ENCODE measurements at places on chromosomes 7 and 10. TPM values are rescaled to one million over a fixed set of nuclear protein-coding genes. Genes with fewer than 3 reads are reported as not detected.

DNA sequence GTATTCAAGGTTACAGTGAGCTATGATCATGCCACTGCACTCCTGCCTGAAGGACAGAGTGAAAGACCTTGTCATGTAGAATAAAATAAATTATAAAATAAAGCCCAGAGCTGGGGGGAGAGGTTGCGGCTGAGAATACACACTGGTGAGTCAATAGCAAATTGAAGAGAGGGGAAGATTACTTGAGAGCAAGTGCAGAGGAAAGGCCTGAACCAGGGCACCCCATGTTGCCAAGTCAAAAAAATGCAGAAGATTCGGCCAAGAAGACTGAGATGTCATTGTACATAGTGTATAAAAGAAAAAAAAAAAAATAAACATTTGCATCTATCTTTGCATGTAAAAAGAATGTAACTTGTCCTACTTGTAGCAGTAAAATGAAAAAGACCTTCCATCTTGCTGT, 32.5 kb downstream of the RHEB start:
- H3K27me3 ChIP-seq, result no peaks in the 10 kb centered on the region
- no peak for DNase-seq
- no peak overlapping the region for H3K27ac ChIP-seq
- H3K4me1 ChIP-seq, result peaks cover 3% of the 10 kb centered on the region
- H3K36me3 ChIP-seq, result peaks cover 34% of the 10 kb centered on the region

- H3K36me3 ChIP-seq, result no peaks in the 10 kb centered on the region
- H3K4me3 ChIP-seq, result peak overlapping the region; percentile 68
- peaks cover 52% of the 10 kb centered on the region for H3K27me3 ChIP-seq
- no peak overlapping the region for H3K27ac ChIP-seq
- DNase-seq, result peak; percentile 57
Measured at GRCh38 chr10:116274064-116274904, 1.3 kb upstream of the GFRA1 start.

- H3K27me3 ChIP-seq, result no peaks in the 10 kb centered on the region
- H3K27ac ChIP-seq, result no peak overlapping the region
- H3K36me3 ChIP-seq, result peaks cover 15% of the 10 kb centered on the region
- H3K4me1 ChIP-seq, result no peaks in the 10 kb centered on the region
- H3K4me3 ChIP-seq, result no peak overlapping the region
Measured at GRCh38 chr7:75951506-75951905, 36.6 kb downstream of the POR start.

GRCh38 chr10:78211561-78212051, 177.9 kb downstream of the RPS24 start:
- H3K4me1 ChIP-seq, result no peaks in the 10 kb centered on the region
- H3K4me3 ChIP-seq, result no peak overlapping the region
- H3K27me3 ChIP-seq, result no peaks in the 10 kb centered on the region
- H3K36me3 ChIP-seq, result no peaks in the 10 kb centered on the region
- no peak overlapping the region for H3K27ac ChIP-seq
- no peak for DNase-seq

DNA sequence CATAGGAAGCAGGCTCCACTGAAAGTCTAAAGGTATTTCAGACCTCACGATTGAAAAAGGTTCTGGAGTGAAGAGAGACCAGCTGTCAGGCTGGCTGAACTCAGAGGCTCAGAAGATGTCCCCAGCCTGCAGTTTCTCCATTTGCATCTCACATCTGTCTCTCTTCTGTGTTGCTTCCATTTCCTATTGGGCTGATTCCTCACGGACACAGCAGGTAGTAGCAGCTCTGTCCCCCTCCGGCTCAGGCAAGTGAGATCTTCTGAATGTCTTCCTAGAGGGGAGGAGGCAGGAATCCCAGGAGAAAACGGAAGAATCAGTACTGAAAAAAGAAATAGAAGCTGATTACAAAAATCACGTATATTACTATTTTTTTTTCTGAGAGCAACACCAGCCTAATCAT, 274.1 kb upstream of the COBL start:
- no peaks in the 10 kb centered on the region for H3K36me3 ChIP-seq
- H3K4me1 ChIP-seq, result no peaks in the 10 kb centered on the region
- DNase-seq, result peak; percentile 73
- no peak overlapping the region for H3K4me3 ChIP-seq
- H3K27me3 ChIP-seq, result no peaks in the 10 kb centered on the region
- no peak overlapping the region for H3K27ac ChIP-seq

Gene NUTM2B
- 0.07 TPM for total RNA-seq

Gene SMKR1
- 0.35 TPM for total RNA-seq

DNA sequence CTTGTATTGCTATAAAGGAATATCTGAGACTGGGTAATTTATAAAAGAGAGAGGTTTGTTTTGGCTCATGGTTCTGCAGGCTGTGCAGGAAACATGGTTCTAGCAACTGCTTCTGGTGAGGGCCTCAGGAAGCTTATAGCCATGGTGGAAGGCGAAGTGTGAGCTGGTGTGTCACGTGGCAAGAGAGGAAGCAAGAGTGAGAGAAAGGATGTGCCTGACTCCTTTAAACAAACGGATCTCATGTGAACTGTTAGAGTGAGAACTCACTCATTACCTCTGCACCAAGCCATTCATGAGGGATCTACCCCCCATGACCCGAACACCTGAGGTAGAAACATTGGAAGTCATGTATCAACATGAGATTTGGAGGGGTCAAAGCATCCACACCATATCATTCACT, 7.7 kb upstream of the ITPRIP start:
- no peak for DNase-seq
- H3K4me3 ChIP-seq, result no peak overlapping the region
- H3K27me3 ChIP-seq, result no peaks in the 10 kb centered on the region
- H3K4me1 ChIP-seq, result peaks cover 8% of the 10 kb centered on the region
- H3K36me3 ChIP-seq, result no peaks in the 10 kb centered on the region

Gene SPDYE2
- not detected for total RNA-seq

Gene LBX1
- not detected for total RNA-seq

DNA sequence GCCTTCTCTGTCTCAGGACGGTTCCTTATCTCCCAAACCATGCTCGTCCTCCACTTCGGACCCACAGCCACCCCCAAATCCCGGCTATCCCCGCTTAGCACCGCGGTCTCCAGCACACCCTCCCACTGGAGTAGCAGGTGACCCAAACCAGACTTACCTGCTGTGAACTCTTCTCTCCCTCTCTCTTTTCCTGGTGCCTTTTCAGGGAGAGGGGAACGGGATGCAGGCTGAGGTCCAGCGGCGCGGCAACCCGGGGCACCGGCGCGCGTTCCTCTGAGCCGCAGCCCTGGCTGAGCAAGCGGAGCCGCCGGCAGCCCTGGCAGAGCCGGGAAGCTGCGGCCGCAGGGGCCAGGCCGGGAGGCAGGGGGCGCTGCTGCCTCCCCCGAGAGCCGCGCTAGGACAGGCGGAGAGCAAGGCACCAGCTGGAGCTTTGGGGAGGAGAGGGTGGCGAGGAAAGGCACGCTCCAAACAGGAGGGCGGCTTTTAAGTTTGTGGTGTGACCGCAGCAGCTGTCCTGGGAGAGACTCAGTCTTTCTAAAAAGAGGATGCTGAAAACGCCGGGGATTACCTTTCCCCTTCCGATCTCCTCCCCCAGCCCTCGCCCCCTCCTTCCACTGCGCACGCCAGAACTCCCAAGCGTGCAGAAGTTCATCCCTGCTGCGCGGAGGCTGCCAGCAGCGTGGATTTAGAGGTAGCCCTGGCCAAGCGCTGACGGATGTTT, at the start of gene SEMA3D:
TSS of gene SEMA3D (minus strand) at position 536 of the 721 bp plus-strand sequence. CDS start 65,165 bp downstream, outside the sequence.
- peak within 1 kb of the TSS; percentile 83 for H3K4me3 ChIP-seq
- H3K4me1 ChIP-seq, result no peaks in the 10 kb centered on the region
- no peak within 1 kb of the TSS for H3K27ac ChIP-seq
- peak; percentile 89 for DNase-seq

Gene COPS6
- 144 TPM for total RNA-seq

DNA sequence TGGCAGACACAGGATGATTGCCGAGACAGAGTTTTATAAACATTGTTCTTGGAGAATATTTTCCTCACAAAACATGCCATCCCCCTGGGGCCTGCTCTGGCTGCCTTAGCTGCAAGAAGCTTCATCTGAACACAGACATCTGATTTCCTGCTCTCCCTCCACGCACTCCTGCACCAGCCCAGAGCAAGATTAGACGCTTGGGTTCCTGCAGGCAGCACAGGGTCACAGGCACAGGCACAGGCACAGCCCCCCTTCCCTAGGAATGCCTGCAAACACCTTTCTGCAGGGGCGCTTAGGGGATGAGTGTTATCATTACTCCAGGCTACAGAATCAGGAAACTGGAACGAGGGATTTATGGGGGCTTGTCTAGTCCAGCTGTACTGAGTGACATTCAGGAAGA, 450.3 kb downstream of the GRID1 start:
- no peak overlapping the region for H3K27ac ChIP-seq
- no peaks in the 10 kb centered on the region for H3K36me3 ChIP-seq
- H3K4me3 ChIP-seq, result no peak overlapping the region
- no peak for DNase-seq

DNA sequence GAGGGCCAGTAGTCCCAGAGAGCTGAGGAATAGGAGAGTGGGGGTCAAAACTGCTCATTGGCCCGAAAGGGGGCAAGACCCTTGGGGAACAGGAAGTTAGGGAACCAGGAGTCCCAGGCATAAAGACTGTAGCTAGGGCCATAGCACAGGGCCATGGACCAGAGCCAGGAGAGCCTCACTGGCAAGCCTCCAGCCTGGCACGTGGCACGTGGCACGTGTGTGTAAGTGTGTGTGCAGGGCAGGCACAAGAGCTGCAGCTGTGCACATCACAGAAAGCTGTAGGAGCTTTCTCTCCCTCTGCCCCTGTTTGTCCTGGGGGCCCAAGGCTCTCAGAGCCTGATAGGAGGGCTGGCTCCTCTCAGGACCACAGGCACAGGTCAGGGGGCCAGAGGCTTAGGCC, 47.8 kb upstream of the SLF2 start:
- peaks cover 11% of the 10 kb centered on the region for H3K27me3 ChIP-seq
- no peak overlapping the region for H3K27ac ChIP-seq
- H3K4me1 ChIP-seq, result no peaks in the 10 kb centered on the region
- DNase-seq, result no peak

GRCh38 chr10:44925224-44925623, 14.1 kb downstream of the TMEM72 start:
- H3K4me3 ChIP-seq, result no peak overlapping the region
- peak; percentile 89 for DNase-seq
- H3K27me3 ChIP-seq, result no peaks in the 10 kb centered on the region
- H3K27ac ChIP-seq, result no peak overlapping the region
- H3K36me3 ChIP-seq, result no peaks in the 10 kb centered on the region

Gene VWDE
- 15.9 TPM for total RNA-seq

Gene BTRC
- total RNA-seq, result 20.9 TPM

GRCh38 chr10:44980309-44981171, 1.9 kb upstream of the DEPP1 start:
- peaks cover 9% of the 10 kb centered on the region for H3K4me1 ChIP-seq
- DNase-seq, result no peak
- H3K27ac ChIP-seq, result no peak overlapping the region
- no peak overlapping the region for H3K4me3 ChIP-seq
- H3K27me3 ChIP-seq, result no peaks in the 10 kb centered on the region

DNA sequence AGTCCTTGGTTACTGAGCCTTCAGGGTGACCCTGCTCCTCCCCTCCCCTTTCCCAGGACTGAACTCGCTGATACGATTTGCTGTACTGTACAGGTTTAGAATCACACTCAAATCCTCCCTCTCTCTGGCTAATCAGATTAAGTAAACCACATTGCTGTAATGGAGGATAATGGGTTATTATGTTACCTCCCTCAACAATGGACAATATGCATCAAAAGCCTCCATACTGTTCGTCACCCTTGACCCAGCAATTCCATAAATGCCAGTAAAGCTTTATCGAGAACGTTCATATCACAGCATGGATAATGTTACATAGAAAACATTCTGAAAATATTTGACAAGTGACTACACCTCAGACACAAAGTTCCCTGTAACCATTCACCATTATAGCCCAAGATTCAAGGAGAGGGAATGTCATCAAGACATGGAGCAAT, 61.7 kb downstream of the FAM107B start:
- no peaks in the 10 kb centered on the region for H3K4me1 ChIP-seq
- DNase-seq, result no peak
- no peaks in the 10 kb centered on the region for H3K36me3 ChIP-seq
- no peak overlapping the region for H3K4me3 ChIP-seq

DNA sequence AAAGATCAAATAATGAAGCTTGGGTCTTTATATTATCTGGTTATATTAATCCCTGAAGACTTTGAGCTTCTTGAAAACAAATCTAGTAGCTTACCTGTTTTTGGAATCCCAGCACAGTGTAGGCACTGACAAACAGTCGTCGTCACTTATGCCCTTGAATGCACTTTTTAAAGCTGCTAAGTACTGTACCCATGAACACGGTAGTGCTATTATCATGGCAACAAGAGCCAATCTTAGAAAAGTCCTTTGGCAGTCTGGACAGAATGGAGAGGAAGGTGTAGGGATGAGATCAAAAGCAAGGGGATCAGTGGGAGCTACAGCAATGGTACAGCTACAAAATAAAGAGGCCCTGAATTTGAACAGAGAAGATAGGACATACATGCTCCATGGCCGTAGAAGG, 9.4 kb downstream of the SLC25A13 start:
- no peaks in the 10 kb centered on the region for H3K27me3 ChIP-seq
- H3K4me1 ChIP-seq, result peaks cover 13% of the 10 kb centered on the region
- no peak for DNase-seq
- no peak overlapping the region for H3K27ac ChIP-seq
- H3K36me3 ChIP-seq, result peaks cover 2% of the 10 kb centered on the region
- H3K4me3 ChIP-seq, result no peak overlapping the region

DNA sequence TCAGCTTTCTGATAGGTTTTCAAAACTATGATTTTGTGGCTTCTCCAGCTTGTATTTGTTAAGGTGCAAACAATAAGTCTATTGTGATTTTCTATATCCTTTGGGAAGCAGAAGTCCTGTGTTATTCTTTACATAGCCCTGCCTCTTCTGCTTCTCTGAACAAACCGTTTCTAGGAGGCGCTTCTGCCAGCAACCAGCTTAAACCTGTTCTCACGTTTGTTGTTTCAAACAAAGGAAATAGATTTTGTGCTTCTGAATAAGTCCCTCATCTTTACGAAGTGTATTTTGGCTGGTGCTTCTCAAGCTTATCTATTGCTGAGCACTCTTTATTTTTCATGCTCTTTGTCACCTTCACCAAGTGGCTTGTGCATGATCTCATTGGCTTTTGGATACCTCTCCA, 61.0 kb downstream of the VTI1A start:
- H3K36me3 ChIP-seq, result no peaks in the 10 kb centered on the region
- H3K4me3 ChIP-seq, result no peak overlapping the region
- H3K27ac ChIP-seq, result no peak overlapping the region
- H3K4me1 ChIP-seq, result no peaks in the 10 kb centered on the region

- no peak for DNase-seq
- H3K27me3 ChIP-seq, result no peaks in the 10 kb centered on the region
- no peak overlapping the region for H3K27ac ChIP-seq
- H3K4me3 ChIP-seq, result peak overlapping the region; percentile 84
- peaks cover 4% of the 10 kb centered on the region for H3K4me1 ChIP-seq
Measured at GRCh38 chr7:2520761-2521290, 1.3 kb downstream of the LFNG start.
